ENCODE measurements at places on chromosomes 2 and 18. TPM values are rescaled to one million over a fixed set of nuclear protein-coding genes. Genes with fewer than 3 reads are reported as not detected.

DNA sequence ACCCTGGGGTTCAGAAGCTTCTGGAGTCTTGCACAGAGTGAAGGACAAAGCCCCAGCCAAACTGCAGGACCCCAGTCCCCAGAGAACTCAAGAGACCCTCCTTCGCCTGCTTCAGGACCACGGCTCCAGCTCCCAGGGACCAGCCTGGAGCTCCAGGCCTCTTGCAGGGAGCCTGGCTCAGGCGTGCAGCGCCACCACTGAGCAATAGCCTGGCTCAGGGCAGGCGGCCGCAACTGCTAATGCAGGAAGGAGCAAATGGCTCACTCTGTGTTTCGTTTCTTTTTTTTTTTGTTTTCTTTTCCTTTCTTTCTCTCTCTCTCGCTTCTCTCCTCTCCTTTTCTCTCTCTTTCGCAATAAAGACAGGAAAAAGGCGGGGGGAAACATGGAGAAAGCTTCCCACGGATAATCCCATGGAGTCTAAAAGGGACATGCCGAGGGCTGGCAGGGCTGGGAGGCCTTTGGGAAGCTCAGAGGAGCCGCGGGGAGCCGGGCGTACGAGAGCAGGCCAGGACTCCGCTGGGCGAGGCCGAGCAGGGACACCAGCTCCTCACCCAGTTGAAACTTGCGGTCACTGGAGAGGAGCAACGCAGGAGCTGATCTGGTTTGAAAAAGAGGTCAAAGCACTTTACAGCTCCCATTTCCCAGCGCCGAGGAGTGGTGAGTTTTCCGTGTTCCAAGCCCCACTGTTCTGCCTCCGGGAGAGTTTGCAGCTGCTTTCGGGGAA, 244.8 kb downstream of the TWIST2 start:
- H3K4me3 ChIP-seq, result no peak overlapping the region
- no peaks in the 10 kb centered on the region for H3K4me1 ChIP-seq
- no peak for DNase-seq
- peaks cover 45% of the 10 kb centered on the region for H3K36me3 ChIP-seq
- no peak overlapping the region for H3K27ac ChIP-seq

GRCh38 chr2:173754165-173754564, 211.0 kb downstream of the SP3 start:
- no peaks in the 10 kb centered on the region for H3K27me3 ChIP-seq
- no peak overlapping the region for H3K4me3 ChIP-seq
- no peak overlapping the region for H3K27ac ChIP-seq
- H3K36me3 ChIP-seq, result no peaks in the 10 kb centered on the region
- H3K4me1 ChIP-seq, result peaks cover 5% of the 10 kb centered on the region

- H3K27me3 ChIP-seq, result no peaks in the 10 kb centered on the region
- DNase-seq, result no peak
- no peak overlapping the region for H3K4me3 ChIP-seq
- no peaks in the 10 kb centered on the region for H3K4me1 ChIP-seq
- no peak overlapping the region for H3K27ac ChIP-seq
Observed at GRCh38 chr2:13652531-13653313, 936.0 kb downstream of the TRIB2 start.

CCDC141 gene
- 18.5 TPM for total RNA-seq

DNA sequence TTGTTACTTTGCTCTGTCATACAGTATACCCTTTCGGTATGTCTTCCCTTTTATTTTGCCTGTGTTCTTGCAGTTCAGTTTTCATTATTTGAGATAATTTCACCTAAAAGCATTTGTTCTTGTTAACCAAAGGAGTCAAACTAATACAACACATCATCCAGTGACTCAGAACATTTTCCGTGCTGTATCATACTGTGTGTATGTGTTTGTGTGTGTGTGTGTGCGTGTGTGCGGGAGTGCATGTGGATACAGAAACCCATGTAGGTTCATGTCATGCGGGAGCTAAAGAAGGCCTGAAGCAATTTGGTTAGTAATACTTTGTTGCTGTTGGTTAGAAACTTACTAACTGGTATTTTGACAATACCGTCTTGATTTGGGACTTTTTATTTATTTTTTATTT, 60.0 kb downstream of the CEP192 start:
- no peaks in the 10 kb centered on the region for H3K4me1 ChIP-seq
- no peaks in the 10 kb centered on the region for H3K27me3 ChIP-seq
- H3K36me3 ChIP-seq, result peaks cover 15% of the 10 kb centered on the region
- no peak overlapping the region for H3K27ac ChIP-seq
- no peak for DNase-seq

DNA sequence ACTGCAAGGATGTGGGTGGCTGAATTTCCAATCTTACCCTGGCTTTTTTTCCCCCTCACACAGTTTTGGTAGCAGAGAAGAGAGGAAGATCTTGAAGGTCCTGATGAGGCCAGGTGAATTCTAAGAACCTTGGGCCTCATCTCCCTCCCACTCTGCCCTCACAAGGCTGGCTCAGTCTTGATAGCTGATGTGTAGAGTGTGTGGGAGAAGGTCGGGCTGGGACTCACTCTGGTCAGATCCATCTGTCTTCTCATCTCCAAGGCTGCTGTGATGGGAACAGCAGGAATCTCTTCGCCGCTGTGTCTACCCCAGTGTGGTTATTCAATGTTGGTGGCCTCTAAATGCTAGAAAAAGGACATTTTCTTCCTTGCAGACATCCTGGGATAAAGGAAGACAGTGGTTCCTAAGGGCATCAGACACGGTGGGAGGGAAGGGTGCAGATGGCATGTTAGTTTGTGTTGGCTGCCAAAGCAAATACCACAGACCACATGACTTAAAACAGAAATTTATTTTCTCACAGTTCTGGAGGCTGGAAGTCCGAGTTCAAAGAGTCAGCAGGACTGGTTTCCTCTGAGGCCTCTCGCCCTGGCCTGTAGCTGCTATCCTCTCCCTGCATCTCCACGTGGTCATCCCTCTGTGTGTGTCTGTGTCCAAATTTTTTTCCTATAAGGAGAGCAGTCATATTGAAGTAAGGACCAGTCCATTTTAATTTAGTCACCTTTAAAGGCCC, 37.6 kb upstream of the MGAT4A start:
- no peak for DNase-seq
- no peaks in the 10 kb centered on the region for H3K36me3 ChIP-seq
- H3K27me3 ChIP-seq, result no peaks in the 10 kb centered on the region
- H3K4me3 ChIP-seq, result no peak overlapping the region
- peaks cover 12% of the 10 kb centered on the region for H3K4me1 ChIP-seq

DNA sequence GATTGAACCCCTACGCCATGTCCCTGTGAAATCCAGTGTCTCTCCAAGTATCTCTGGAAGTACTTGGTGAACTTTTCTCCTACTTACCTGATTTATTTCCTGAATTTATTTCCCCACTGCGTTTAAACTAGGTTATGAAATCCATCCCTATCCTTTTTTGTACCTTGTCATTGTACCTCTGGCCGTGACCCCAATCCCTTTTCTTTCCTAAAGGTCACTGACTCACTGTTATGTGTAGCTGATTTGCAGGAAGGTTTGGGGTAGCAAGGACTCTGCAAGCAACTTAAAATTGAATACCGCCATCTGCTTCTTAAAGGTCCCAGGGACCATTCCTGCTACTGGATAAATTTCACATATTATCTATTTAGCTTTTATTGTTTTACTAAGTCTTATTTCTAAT, 4.6 kb upstream of the ENOSF1 start:
- no peaks in the 10 kb centered on the region for H3K27me3 ChIP-seq
- no peak for DNase-seq
- H3K36me3 ChIP-seq, result no peaks in the 10 kb centered on the region
- no peak overlapping the region for H3K4me3 ChIP-seq

GRCh38 chr2:210399440-210400041, 77.0 kb downstream of the LANCL1 start:
- DNase-seq, result no peak
- H3K27ac ChIP-seq, result no peak overlapping the region
- H3K4me3 ChIP-seq, result no peak overlapping the region
- no peaks in the 10 kb centered on the region for H3K36me3 ChIP-seq
- no peaks in the 10 kb centered on the region for H3K4me1 ChIP-seq

DNA sequence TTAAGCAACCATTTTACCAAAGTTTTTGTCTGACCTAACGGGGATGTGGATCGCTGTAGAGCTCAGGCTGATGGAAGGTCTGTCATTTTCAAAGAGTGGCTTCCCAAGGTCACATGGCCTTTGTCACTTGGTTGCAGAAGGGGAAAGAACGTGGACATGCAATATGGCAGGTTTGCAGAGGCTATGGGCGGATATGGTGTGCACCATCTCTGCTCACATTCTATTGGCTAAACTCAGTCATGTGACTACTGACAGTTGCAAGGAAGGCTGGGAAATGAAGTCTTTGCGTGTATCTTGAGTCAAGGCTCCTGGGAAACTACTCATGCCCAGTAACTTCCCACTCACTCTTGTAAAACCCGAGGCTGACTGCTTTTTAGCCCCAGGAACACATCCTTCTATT, 96.8 kb downstream of the ST6GAL2 start:
- no peaks in the 10 kb centered on the region for H3K27me3 ChIP-seq
- no peak overlapping the region for H3K4me3 ChIP-seq
- H3K4me1 ChIP-seq, result no peaks in the 10 kb centered on the region
- H3K27ac ChIP-seq, result no peak overlapping the region
- DNase-seq, result no peak

- no peak overlapping the region for H3K4me3 ChIP-seq
- DNase-seq, result no peak
- H3K27me3 ChIP-seq, result no peaks in the 10 kb centered on the region
- H3K36me3 ChIP-seq, result no peaks in the 10 kb centered on the region
- no peak overlapping the region for H3K27ac ChIP-seq
Observed at GRCh38 chr2:177174486-177174885, 38.1 kb upstream of the HNRNPA3 start.

GNAL gene
- total RNA-seq, result 2.4 TPM

DNA sequence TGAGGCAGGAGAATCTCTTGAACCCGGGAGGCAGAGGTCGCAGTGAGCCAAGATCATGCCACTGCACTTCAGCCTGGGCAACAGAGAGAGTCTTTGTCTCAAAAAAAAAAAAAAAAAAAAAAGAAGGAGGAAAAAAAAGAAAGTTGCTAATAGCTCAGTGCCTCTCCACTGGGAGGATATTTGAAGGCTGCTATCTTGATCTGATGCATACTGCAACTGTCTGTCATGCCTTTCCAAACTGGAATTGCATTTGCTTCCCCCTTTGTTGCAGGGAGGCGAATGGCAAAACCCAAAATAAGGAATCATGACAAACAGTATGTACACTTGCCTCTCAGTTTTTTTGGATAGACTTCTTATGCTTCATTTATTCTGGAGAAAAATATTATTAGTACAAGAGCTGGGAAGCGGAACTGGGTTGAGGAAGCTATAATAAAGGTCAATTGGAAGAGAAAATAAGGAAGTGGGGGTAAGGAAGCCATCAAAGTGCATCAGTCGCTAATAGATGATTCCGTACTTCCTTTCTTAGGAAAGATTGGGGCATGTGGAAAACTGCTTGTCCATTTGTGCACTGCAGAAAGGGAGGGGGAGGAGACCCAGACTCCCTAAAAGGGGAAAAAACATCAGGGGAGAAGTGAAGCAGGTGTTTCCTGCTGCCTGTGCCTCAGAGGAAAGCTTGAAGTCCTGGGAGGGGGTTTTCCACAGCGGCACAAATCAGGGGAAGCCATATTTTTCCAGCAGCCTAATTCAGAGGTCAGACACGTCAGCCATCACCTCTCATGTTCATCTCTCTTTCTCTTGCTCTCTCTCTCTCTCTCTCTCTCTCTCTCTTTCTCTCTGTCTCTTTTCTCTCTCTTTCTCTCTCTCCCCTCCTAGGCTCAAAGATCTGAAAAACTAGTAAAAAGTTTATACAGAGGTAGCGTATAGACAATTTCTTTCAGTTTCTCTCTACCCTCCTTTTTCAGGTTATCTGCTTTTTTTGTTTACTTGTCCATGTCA, 301.4 kb upstream of the TNP1 start:
- H3K4me1 ChIP-seq, result no peaks in the 10 kb centered on the region
- H3K36me3 ChIP-seq, result no peaks in the 10 kb centered on the region
- H3K4me3 ChIP-seq, result no peak overlapping the region

GRCh38 chr2:121329786-121330185, 44.8 kb upstream of the TFCP2L1 start:
- no peaks in the 10 kb centered on the region for H3K27me3 ChIP-seq
- no peaks in the 10 kb centered on the region for H3K36me3 ChIP-seq
- DNase-seq, result no peak

- no peak overlapping the region for H3K4me3 ChIP-seq
- no peak for DNase-seq
- H3K4me1 ChIP-seq, result no peaks in the 10 kb centered on the region
- H3K27ac ChIP-seq, result no peak overlapping the region
- H3K27me3 ChIP-seq, result no peaks in the 10 kb centered on the region
Observed at GRCh38 chr18:72999971-73000607, 132.3 kb upstream of the NETO1 start.

DNA sequence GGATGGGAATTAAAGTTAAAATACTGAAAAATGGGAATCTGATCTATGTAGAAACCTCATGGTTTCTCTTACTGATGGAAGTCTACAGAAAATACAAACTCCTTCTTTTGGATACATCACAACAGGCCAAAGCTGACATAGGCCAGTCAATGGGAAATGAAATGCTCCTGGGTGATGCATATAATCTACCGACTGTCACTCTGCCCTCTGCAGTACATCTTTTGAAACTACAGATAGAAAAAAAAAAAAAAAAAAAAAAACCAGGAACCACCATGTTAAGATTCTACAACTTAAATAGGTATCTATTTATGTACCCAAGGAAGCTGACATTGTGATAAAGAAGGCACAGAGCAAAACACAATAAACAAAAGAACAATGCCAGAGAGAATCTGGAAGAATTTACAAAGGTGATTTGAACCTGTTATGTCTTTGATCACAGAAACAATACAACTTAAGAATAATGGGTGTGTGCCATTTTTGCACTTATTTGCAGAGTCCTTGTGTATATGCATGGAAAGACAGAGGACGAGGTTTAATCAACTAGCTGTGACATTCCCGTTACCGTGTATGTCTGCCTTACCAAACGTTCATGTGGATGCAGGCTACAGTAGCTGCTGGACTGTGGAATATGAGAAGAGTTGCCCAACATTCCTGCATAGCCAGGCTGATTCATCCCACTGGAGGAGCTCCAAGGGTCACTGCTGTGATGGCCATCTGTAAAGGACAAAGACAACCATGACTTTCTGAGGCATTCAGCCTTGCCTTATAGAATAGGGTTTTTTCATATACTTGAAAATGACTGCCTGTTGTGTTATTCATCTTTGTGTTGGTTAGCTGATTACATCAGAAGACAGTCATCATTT, 312.7 kb downstream of the TCF4 start:
- H3K4me3 ChIP-seq, result no peak overlapping the region
- no peaks in the 10 kb centered on the region for H3K27me3 ChIP-seq
- H3K36me3 ChIP-seq, result no peaks in the 10 kb centered on the region
- no peak overlapping the region for H3K27ac ChIP-seq
- H3K4me1 ChIP-seq, result peaks cover 3% of the 10 kb centered on the region
- DNase-seq, result no peak

AQP4 gene
- 253 TPM for total RNA-seq

- H3K4me1 ChIP-seq, result no peaks in the 10 kb centered on the region
- H3K4me3 ChIP-seq, result no peak overlapping the region
- H3K36me3 ChIP-seq, result no peaks in the 10 kb centered on the region
- DNase-seq, result no peak
- H3K27me3 ChIP-seq, result no peaks in the 10 kb centered on the region
- no peak overlapping the region for H3K27ac ChIP-seq
Observed at GRCh38 chr2:234555616-234556249, 58.9 kb upstream of the ARL4C start.
